ENCODE measurements at places on chromosomes 6 and 20.

DNA sequence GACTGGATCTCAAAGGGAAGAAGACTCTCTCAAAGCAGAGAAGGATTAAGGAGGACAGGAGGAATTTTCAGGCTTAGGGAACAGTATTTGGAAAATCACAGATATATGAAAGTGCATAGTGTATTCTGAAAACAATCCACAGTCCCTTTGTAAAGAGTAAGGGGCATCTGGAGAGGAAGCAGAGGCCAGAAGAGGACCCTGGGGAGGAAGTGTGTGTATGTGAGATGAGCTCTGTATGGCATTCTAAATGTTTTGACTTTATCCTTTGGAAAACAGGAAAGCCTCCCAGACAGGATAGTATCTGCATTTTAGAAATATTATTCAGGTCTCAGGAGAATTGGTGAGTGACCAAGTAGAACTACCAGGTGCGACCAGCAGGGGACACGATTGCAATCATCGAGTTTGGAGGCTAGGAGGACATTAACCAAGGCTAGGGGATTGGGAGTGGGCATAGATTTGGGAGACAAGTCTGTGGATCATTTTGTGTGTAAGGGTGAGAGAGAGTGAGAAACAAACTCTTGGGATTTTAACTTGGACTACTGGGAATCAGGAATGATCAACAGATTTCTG, 38.3 kb upstream of the FAM184A start:
- no peak for DNase-seq

DNA sequence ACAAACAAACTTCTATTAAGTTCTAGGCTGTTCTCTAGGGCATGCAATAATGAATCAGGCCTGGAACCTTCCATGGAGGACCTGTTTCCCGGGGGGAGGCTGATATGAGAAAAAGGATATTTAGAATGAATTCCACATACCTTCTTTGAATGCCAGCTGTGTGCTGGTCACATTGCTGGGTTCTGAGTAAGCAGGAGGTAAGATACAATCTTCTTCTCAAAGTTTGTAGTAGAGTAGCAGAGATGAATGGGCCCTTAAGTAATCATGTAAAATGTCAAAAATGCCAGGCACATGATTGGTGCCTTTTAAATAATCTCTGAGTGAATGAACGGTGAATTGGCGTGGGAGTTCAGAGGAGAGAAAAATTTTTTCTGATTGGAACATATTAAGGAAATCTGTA, 47.4 kb downstream of the TGM2 start:
- DNase-seq = no peak

DNA sequence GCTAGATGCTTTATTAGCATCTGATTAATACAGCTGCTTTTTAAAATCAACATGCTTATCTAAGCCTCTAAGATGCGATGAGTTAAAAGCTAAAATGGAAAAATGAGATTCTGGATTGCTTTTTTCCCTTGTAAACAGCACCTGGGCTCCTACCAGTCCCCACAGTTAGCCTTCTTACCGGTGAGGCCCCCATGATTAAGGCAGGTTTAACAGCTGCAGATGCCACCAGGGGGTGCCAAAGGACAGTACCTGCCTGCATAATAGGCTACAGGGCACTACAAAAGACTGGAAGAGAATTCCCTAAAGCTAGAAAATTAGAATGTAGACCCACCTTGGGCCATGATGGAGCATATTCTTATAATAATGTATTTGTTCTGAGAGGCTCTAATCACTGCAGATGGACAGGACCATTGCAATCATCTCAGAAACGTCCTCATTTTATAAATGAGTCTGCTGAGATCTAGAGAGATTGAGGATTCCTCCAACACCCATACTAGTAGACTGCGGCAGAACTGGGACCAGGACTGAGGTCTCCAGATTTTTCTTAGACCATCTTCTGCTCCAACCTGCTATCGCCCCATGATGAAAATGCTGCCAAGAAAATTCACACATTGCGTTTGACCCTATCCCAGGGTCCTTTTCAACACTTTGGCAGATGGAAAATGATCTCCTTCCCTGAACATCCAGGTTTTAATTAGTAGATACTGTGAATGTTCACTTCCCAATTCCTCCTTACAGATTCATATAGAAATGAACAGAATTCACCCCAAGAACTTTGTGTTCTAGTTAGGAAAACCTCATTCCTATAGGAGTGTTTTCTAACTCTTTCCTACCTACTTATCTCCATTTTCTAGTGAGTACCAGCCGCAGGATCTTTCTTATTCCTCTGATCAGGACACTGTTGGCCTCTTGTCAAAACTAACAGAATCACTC, 148.8 kb downstream of the RPS12 start:
- DNase-seq = peak; percentile 52

DNA sequence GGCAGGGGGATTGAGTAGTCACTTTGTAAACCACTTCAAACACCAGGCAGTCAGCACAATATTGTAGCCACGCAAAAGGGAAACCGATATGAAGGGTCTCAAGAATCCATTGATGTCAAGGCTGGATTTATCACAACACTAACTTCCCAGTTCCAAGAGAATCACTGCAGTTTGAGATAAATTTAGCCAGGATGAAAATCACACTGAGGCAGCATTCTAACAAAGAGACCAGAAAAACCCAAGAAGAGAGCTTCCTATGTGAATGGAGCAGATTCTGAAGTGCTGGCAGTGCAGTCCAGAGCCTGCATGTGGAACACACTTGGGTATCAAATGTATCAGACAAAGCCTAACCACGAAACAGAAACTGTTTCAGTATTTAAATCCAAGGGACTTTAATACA, 84.6 kb downstream of the KIF16B start:
- DNase-seq = no peak

- DNase-seq = no peak
Measured at GRCh38 chr20:57744206-57744605, 34.4 kb upstream of the PMEPA1 start.

DNA sequence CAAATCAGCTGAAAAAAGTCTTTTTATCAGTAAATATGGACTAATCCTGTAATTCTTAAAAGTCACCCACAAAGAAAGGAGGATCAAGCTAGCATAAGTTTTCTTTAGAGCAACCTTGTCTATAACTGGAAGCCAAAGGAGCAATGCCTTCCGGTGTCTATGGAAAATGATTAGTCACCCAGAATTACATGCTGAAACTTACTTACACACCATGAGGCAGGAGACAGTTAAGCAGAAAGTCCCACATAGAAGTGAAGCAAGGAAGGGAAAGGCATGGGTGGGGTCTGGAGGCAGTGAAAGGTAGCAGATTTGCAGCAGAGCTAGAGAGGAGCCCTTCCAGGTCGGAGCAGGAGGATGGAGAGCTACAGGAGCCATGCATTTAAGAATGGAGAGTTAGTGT, 153.7 kb upstream of the RIPOR2 start:
- no peak for DNase-seq

DNA sequence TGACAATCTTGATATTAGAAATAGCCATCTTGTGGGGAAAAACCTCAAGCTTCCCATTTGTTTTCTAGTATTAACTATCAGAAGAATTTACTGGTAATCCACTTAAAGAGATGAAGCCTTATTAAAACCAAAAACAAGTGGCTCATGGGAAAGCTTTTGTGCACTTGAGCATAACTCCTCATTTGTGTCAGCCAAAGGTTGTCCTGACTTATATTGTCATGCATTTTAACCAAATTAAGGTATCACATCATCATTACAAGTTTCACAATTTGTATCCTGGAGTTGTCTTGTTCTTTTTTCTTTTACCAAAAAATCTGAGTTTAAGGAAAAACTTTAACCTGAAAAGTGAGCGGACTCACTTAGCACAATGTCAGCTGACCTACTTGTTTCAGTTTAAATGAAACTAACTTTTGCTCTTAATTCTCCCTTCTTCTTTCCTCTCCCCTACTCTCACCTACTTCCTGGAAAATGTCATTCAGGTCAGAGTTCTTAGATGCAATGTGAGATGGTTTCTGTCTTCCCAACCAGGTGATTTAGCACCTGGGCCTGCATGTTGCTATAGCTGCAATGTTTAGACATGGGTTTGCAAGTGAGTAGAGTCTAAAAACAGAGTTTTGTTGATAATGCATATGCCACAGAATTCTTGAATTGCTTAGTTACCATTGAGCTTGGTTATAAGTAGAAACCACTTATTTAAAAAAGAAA, 82.8 kb downstream of the TNFAIP3 start:
- DNase-seq = no peak

GRCh38 chr6:51303338-51303737, 484.7 kb downstream of the TFAP2B start:
- no peak for DNase-seq

- DNase-seq = no peak
Measured at GRCh38 chr6:135657207-135657606, 159.7 kb upstream of the AHI1 start.

DNA sequence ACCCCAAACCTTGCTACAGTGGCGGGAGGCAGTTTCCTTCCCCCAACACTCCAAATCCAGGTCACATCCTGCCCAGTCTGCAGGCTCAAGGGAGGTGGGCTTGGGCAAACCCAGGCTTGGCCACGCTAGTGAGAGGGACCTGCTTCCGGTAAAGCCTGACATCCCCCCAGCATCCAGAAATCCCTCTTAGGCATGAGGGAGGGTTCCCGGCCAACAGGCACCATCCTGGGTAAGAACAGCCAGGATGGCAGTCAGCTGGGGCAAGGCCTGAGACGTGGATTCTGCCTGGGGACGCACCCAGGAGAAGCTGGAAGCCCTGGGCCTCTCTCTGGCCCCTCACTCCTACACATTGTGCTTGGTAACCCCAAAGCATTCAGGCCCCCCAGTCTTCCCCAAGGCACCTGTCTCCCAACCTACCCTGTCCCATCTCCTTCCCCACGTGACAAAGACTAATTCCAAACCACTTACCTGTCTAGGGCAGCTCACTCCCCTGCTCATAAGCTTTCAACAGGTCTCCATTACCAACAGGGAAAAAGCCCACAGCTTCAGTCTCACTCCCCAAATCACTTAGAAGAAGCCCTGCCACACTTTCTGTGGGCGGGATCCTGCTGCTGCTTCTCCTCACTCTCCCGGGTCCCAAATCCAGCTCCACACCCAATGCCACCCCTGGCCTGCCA, 2.1 kb downstream of the C20orf144 start:
- DNase-seq = no peak

DNA sequence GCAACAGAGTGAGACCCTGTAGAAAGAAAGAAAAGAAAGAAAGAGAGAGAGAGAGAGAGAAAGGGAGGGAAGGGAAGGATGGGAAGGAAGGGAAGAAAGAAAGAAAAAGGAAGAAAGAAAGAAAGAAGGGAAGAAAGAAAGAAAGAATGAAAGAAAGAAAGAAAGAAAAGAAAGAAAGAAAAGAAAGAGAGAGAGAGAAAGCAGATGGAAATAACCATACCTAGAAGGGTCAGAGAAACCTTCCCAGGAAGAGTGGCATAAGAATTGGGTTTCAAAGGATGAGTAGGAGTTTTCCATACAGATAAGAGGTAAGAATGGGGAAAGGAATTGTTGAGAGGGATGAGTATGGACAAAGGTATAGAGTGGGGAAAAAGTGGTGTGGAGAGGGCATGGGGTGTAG, 54.6 kb upstream of the SLC32A1 start:
- DNase-seq = no peak

DNA sequence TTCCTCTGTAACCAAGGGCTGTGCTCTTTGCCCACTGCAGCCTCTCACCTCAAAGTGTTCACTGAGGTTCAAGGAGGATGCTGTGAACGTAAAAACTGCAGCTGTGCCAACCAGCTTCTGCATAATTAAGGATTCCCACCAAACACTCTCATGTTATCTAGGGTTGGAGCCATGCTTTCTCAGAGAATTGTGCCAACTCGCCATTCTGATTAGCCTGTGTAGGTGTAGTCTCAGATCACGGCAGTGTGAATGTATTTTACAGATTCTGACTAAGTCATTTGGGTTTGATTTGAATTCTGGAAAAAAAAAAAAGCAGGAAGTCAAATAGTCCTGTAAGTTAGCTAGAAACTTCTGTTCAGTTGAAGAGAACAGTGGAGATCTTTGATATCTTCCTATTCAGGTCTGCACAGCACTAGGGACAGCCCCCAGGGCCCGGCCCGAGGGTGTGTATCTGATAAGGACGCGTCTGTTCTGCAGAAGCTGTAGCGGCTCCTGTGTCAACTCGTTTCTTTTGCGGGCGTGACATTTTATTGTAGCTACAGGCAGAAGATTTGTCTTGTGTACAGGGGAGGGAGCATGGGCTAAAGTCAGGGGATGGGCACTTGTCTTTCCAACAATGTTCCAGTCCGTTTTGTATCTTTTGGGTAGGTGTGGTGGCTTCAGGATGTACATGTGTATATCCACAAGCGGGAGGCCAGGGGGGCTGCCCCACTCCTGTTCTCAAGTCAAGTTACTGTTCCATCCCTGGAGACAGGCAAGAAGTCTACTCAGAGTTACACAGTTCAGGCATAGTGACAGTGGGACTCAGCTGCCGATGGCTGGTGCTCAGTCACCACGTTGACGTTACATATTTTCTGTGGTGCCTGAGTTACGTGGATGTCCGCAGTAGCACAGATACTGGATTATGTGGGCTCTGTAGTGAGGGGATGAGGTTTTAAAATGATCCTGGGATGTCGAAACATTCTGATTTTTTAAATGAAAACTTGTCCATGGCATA, 12.4 kb downstream of the IRF4 start:
- DNase-seq = peak; percentile 53

DNA sequence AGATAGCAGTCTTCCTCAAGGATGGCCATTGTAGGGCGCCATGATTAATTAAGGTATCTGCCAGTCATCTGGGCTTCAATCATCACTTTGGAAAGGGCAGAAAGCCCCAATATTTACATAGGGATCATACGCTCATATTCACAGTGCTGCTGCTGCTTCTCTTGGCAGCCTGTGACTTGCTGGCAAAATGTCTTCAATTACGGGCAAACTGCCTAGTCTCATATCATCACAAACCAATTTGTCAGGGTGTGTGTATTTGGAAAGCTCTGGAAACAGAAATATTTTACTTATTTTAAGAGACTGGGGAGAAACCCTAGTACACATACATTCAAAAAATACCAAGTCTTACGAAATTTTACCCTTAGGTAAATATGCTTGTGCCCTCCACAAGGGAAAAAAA, 77.6 kb downstream of the SAMD5 start:
- no peak for DNase-seq

DNA sequence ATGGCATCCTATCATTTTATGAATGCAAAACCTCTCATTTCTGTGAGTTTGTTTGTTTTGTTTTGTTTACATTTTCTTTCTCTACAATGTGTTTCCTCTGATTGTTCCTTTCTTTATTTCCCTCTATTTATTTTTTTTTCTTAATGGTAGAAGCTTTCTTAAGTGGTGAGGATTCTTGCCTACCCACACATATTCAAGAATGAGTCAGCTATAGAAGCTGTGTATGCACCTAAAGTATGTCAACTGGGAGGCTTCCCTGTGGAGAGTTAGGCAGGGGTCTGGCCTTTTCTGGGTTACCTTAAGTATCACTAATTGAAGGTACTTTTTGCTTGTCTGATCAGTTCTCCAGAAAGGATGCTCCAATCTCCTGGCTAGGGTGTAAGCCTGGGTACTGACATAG, 354.0 kb downstream of the ESR1 start:
- DNase-seq = no peak
